ENCODE measurements at places on chromosomes 13 and 19.

- DNase-seq: no peak
Measured at GRCh38 chr19:8877854-8878705, 45.9 kb downstream of the MBD3L1 start.

DNA sequence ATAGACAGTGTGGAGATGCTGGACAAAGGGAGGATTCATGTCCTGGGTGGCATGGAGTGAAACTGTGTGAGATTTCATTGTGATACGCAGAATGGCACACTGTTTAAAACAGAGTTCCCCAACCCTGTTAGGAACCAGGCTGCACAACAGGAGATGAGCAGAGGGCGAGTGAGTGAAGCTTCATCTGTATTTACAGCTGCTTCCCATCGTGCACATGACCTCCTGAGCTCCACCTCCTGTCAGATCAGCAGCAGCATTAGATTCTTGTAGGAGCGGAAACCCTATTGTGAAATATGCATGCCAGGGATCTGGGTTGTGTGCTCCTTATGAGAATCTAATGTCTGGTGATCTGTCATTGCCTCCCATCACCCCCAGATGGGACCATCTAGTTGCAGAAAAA is 72.5 kb downstream of the RAP2A start:
- DNase-seq: no peak

DNA sequence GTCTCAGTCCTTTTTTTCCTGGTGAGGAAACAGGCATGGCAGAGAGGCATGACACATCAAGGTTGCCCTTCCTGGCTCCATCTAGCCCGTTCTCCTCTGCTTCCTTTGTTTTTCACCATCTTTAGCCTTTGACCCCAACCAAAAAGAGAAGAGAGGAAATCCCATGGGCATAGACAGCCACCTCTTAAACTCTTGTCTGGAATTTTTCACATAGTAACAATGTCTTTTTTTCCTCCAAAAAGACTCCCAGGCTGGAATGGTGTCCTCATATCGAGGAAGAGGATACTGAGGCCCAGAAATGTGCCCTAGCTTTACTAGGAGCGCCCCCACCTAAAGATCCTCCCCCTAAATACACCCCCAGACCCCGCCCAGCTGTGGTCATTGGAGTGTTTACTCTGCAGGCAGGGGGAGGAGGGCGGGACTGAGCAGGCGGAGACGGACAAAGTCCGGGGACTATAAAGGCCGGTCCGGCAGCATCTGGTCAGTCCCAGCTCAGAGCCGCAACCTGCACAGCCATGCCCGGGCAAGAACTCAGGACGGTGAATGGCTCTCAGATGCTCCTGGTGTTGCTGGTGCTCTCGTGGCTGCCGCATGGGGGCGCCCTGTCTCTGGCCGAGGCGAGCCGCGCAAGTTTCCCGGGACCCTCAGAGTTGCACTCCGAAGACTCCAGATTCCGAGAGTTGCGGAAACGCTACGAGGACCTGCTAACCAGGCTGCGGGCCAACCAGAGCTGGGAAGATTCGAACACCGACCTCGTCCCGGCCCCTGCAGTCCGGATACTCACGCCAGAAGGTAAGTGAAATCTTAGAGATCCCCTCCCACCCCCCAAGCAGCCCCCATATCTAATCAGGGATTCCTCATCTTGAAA is at the start of gene GDF15:
Gene GDF15, plus strand, starts transcription at position 484 of the 868 bp plus-strand sequence. Its CDS starts 32 bp downstream, at position 516.
- DNase-seq: no peak

DNA sequence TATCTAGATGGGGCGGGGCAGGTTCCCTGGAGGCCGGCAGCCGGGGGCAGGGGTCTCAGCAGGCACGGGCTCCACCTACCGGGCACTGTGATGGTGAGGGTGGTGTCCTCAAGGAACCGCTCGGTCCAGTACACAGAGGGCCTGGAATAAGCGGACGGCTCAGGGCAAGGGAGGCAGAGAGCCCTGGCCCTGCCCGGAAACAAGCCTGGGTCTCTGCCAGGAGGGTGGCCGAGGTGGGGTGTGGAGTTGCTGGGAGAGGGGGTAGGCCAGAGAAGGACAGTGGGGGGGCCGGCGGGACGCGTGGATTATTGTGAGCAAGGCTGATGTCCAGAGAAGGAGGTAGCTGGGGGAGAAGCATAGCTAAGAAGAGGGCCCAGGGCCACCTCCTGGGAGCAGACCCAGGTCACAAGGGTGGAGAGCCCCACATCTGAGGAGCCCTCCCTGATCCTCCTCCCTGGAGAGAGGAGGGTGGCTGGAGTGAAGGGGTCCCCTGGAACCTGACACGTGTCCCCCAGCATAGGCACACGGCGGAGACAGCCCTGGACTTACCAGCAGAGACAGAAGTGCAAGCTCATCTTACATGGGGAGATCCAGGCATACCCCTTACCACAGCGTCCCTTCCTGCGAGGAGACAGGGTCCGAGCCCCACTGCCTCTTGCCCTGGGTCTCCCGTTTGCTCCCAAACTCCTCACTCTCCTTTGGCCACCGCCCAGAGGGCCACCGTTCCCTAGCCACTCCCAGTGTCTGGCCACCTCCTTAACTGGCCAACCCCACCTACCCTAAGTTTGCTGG is 29.0 kb upstream of the MIER2 start:
- DNase-seq: no peak

All from CD4-positive, alpha-beta T cell treated with Interleukin-1 beta for 1 hour (primary cell).